Omental fat pad (tissue), 4 donors: ENCODE measurements at places on chromosomes 5 and 9. TPM values are rescaled to one million over a fixed set of nuclear protein-coding genes. Genes with fewer than 3 reads are reported as not detected.

- DNase-seq, result no peak
These were observed 3.7 kb downstream of the C9orf50 start for GRCh38 chr9:129617167-129617566.

DNA sequence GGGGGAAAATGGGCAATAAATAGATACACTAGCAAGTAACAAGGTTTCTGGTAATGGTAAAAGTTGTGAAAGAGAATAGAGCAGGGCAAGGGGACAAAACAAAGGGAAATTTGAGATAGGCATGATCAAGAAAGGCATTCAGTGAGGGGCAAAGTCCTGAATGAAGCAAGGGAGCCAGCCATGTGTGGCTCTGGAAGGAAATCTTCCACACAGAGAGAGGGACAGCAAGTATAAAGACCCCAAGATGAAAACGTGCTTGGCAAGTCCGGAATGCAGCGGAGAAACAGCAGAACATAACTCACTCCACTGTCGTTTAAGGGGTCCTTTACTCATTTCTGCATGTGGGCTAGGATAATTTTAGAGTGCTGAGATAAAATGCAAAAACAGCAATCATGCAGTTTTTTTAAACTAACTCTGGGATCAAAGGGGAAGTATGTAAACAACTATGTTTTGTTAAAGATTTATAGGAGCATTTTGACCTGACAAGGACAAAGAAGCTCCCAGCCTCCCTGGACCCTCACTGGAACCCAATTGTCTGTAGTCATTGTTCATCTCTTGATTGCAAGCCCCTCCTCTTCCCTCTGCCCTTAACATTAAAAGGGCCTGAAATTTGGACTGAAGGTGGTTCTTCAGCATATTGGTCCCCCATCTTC is 22.9 kb upstream of the AOPEP start:
- no peak for DNase-seq

DNA sequence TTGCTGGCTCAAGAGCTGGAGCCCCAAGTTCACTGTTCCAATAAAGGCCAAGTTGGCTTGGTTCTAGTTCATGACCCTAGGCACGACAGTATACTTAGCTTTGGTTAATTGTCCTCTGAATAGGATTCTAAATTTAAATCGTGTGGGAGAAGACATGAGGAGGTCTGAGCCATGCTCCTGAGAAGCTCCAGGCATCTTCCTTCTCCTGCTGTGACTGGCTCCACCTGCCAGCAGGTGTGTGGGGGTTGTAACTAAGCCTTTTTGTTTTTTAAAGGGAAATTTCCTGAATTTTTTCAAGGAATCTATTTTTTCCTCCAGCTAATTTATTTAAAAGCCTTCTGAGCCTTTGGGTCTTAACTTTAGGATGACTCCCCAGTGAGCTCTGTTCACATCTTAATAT is 20.2 kb upstream of the TRIM36 start:
- DNase-seq, result no peak

GRCh38 chr9:107147134-107147533 is 135.9 kb upstream of the RAD23B start:
- no peak for DNase-seq

- DNase-seq, result no peak
These were observed 19.2 kb downstream of the CAPSL start for GRCh38 chr5:35919191-35919590.

DNA sequence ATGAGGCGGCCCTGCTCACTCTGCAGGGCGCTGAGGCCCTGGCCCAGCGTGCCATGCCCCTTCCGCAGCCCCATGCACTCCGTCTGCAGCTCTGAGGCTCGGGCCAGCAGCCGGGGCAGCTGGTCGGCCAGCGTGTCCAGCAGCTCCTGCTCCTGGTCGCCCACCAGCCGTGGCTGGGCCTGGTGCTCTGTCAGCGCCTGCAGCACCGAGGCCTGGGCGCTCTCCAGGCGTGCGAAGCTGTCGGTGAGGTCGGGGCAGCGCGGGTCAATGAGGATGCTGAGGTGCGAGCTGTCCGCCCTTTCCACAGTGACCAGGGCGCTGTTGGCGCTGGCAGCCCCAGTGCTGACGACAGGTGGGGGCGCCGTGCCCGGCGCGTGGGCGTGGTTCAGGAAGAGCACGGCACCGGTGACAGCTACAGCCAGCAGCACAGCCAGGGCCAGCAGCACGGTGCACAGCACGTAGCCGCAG is 9.4 kb downstream of the FIBCD1 start:
- DNase-seq, result no peak

DNA sequence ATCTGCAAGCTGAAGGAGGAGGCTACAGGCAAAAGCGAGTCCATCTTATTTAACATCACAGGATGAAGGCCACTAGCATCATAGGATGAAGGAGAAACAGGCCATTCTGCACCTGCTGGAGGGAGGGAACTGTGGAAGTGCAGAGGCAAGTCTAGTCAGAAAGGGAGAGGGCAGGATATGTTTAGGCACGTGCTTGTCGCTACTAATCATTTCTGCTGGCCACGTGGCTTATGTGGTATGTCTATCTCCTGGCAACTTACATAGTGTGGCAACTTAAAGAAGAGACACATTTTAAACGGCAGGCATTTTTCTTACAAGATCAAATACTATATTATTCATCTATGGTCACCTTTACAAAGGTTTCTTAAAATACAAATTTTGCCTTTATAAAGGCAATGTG is 74.0 kb downstream of the GNAQ start:
- DNase-seq, result no peak

GRCh38 chr9:107883496-107884124 is 394.0 kb upstream of the KLF4 start:
- DNase-seq, result no peak

- no peak for DNase-seq
These were observed 7.5 kb downstream of the UNC5A start for GRCh38 chr5:176817841-176818377.

- no peak for DNase-seq
These were observed 92.0 kb downstream of the THBS4 start for GRCh38 chr5:80127116-80127552.

DNA sequence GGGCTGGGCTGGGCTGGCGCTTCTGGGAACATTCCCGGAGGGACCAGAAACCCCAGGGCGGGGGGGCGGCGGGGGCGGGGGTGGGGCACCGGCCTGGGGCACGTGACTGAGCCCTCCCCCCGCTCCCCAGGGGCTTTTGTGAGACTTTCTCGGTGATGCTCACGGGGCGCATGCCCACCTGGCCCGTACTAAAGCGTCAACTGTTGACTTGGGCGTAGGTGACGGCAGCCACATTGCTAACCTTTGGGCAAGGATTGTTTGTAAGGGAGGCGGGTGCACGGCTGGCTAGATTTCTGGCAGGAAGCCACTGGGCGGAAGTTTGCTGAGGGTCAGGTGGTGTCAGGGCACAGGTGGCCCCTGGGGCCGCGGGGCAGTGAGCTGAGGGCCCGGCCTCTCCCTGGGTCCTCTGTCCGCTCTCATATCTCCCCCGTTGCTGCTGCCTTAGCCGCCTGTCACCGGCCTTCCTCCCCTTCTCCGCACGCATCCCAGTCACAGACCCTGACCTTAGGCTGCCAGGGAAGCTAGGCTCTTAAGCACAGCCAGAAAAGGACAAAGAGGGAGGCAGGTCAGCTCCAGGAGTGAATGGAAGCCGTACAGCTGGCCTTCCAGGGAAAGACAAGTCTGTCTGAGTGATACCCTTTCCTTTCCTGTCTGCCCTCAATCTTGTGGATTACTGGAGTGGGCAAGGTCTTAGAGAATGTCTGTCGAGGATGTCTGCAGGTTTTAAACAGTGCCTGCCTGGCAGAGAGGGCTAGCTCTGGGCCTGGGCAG is 812 bp downstream of the CACFD1 start:
- DNase-seq, result no peak

The COQ4 gene
- total RNA-seq, result 30.6 TPM

The CHSY3 gene
- 3.2 TPM for total RNA-seq

The NMUR2 gene
- total RNA-seq, result not detected

The RASEF gene
- total RNA-seq, result 0.12 TPM

The SAXO1 gene
- not detected for total RNA-seq

The ZNF462 gene
- 17.2 TPM for total RNA-seq

The INSL4 gene
- total RNA-seq, result not detected
